ENCODE measurements at places on chromosomes 6 and 20.

- DNase-seq = no peak
Observed at GRCh38 chr6:40894962-40895799, 143.8 kb downstream of the UNC5CL start.

- DNase-seq = no peak
Observed at GRCh38 chr6:161817881-161818280, 544.0 kb upstream of the AGPAT4 start.

- DNase-seq = no peak
Observed at GRCh38 chr6:34657307-34657978, 39.1 kb downstream of the ILRUN start.

GRCh38 chr6:158131926-158132325 is 36.1 kb downstream of the SERAC1 start:
- no peak for DNase-seq

DNA sequence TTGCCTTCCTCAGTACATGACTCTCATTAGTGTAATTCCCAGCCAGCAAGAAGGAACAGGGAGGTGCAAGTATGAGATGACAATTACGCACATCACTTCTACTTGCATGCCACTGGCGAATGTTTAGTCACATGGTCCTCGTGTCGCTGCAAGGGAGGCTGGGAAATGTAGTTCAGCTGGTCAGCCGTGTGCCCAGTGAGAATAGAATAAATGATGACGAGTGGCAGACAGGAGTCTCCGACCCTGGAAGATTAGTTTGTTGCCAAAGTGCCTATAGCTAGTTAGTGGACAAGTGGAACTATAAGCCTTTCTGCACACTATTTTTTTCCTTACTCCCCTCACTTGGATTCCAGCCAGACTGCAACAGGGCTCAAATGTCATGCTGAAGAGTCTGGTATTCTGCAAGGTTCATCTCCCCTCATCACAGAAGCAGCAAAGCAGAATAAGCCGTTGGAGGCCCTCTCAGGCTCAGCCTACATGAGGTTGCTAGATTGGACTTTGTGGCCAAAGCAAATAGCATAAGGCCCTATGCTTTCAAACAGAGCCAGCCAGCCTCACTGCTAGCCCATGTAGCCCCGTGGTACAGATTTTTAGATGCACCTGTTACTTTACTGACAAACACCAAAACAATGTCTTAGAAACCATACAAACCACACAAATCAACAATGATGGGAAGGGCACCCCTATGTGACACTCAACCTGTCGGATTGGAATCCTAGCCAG is 9.7 kb downstream of the LINC00237 start:
- no peak for DNase-seq
